ENCODE measurements at places on chromosomes 5 and 9.

DNA sequence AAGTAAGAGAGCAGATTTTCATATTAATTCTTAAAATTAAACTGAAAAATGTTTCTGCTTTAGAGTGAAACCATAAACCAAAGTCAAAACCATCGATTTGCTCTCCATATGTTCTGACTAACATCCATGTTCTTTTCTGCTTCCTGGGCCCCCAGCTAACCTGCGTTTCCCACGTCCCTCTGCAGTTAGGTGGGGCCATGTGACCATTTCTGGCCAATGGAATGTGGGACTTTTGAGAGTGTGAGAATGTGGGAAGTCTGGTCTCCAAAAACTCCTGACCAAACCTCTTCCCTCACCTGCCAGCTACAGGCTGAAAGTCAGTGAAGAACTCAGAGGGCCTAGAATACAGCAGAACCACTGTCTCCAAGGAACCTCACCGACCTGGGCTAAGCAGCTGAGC, 44.9 kb downstream of the ANKH start:
- no peak for DNase-seq

DNA sequence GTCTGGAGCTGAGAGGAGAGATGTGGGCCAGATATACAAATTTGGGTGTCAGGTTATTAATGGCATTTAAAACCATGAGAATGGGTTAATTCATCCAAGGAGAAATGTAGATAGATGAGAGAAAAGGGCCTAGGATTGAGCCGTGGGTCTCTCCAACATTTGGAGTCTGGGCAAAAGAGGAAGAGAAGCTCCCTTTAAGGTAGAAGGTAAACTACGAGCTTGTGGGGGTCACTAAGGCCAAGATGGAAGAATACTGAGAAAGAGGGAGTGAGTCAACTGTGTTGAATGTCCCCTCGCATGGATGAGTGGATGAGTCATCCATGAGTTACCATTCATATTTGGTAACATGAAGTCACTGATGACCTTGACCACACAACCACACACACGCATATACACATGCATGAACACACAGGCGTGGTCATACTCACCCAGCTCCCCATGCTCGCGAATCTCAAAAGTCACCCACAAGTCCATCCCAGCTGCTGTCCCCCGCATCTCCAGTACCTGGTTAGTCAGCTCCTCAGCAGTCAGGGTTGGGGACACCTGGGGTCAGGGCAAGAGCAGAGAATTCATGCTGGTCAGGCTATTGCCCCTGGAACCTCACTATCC, 6.8 kb upstream of the FCHSD1 start:
- peak; percentile 79 for DNase-seq

- DNase-seq, result no peak
These were observed 146.2 kb upstream of the IRX1 start for GRCh38 chr5:3449481-3449880.

GRCh38 chr9:101269591-101270283, 115.1 kb downstream of the BAAT start:
- DNase-seq, result no peak

DNA sequence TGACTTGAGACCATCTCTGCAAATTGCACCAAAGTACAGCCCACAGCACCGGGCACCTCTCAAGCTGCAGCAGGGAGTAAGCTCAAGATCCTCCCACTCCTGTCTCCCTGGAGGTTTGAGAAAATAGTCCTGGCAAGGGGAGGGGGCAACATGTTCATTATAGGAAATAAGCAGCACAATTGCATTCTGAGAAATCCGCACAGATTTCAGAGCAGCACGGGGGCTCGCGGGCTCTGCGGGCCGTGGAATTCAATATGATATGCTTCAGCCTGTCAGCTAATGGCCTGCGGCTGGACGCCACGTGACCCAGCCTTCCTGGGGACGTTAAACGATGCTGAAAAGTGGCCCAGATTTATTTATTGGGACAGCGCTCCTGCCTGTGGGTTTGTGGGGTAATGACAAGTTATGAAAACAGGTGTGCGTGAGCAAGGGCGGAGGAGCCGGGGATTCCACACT, 156.4 kb downstream of the DAB2IP start:
- no peak for DNase-seq

DNA sequence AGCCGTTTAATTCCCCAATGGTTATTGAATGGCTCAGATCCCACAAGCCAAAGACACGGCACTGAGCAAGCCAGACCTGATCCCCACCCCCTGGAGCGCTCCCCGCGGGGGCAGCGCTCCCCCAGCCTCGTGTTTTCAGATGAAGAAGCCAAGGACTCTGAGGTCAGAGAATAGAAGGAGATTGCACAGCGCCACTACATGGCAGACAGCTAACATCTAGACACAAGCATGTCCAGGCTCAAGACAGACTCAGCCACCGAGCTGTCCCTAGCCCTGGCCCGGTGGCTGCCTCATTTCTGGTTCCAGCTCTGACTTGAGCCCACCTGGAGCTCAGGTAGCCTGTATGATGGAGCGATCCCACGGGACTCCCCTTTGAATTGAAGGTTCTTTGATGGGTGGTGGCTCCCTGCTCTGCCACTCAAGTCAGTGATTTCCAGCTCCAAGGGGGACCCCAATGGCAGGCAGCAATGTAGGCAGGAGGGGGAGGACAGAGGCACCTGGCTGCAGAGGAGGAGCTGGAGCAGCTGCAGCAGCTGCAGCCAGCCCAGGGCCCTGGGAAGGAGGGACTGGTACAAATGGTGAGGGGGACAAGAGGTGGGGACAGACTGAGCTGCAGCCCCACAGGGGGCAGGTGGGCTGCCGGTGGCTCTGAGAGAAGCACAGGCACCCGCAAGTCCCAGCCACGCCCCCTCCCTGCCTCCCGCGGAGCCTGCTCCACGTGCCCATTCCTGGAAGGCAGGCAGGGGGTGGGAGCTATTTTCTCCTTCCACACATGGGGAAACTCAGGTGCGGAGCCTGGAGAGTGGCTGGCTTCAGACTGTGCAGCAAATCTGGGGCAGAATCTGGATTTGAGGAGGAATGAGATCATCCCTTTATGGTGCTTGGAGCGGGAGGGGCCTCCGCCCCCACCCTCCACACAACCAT, 40.2 kb downstream of the NTNG2 start:
- no peak for DNase-seq

GRCh38 chr9:80074439-80074838, 502.7 kb downstream of the TLE4 start:
- no peak for DNase-seq

- DNase-seq, result no peak
These were observed 26.6 kb downstream of the PALM2AKAP2 start for GRCh38 chr9:109806506-109807115.

DNA sequence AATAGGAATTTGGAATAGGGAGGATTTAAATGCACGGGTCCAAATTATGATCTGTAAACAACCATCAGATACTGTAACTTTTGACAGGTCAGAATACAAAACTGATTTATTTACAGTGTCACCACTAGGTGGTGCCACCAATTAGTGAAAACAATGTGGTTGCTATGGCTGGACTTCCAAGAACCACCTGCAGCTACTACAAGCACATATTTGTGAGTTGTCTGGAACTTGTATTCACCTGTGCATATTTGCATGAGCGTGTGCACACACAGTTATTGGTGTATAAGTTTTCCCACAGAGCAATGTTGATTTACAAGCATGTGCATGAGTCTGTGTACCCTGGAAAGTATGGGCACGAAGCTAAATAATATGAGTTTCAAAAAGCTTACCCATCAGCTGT, 3.0 kb upstream of the HRCT1 start:
- DNase-seq, result no peak

DNA sequence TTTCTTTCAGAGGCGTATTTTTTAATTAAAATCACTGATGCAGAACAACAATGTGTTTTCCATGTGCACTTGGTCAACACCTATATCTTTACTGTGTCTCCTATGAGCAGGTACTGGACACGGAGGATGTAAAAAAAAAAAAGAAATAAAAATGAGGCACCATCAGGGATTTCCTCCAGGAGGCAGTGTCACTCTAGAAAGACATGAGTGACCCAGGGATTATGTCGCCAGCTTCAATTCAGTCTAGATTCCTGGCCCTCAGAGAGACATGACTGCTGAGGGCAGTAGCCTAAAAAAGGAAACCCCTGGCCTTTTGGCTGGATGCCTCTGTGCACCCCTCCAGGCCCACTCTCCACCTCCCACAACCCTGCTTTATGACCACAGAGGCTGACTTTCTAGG, 18.3 kb upstream of the IL33 start:
- DNase-seq, result no peak

- no peak for DNase-seq
These were observed 76.4 kb downstream of the NDFIP1 start for GRCh38 chr5:142184988-142185387.

DNA sequence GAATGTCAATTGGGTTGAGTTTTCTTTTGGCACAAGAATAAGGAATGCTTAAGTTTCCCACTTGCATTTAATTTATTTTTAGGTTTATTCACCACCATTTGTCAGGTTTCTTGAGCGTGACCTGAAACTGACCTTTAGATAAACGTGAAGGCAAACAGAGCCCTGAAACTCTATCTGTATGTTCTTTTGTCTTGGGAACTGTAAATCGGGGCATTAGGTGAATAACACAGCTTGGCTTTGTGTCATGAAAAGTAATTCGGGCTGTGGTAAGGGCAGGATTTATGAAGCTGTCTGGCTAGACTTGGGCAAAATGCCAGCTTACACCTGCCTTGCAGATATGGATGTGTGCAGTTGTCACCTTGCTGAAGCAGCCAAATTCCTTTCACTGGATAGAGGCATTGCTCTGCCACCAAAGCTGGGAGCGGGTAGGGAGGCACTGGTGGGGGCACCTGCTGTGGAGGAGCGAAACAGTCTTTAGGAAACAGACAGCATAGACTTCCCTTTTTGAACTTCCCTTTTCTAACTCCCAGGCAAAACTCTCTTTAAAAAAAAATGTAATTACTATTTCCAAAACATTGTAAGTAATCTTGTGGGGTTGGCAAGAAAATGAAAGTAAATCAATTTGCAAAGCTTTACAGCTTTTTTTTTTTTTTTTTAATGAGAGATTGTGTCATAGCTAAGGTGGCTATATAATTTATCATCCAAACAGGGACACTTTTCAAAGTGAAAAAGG, 545.2 kb downstream of the CSNK1G3 start:
- no peak for DNase-seq

DNA sequence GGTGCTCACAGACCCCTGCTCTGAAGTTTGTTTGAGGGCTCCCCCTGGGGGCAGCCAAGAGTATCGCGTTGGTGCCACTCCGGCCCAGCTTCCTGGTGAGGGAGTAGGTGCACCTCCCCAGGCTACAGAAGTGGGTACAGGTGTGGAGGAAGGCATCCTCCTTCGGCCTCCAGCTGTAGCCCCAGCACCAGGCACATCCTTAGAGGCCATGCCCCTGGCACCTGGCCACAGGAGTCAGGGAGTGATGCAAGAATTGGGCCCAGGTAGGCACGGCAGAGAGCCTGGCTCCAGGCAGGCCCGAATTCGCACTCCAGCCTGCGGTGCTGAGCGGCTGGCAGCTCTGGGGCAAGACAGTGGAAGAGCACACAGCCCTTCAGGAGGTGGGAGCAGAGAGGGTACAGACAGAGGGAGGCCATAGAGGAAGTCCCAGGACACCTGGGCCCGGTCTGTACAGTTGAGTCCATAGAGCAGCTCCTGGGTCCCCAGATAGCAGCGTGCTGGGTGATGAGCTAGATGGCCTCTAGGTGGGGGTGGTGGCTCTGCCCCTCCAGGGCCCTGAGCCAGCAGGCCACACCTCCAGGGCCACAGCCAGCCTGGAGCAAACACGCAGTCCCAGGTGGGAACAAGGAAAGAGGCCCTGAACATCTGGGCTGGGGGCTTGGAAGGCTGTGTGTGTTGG, 2.4 kb downstream of the SAPCD2 start:
- DNase-seq, result no peak

DNA sequence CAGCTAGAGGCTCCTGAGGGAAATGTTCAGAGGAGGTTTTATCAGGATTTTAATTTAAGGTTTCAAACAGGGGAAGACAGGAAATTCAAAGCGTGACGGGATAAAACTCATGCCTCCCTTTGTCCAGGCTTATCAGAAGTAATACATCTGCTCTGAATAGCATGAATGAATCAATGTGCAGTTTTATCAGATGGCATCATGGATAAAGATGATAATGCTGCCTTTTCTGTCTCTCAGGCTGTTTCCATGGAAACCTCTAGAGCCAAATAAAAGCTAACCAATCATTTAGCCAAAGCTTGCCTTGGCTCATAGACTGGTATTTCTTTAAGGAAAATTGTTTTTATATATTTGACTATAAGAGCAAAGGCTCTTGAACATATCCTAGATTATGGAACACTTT, 16.4 kb downstream of the MFAP3 start:
- DNase-seq, result no peak

- no peak for DNase-seq
These were observed 144.3 kb upstream of the NREP start for GRCh38 chr5:111901296-111901695.

DNA sequence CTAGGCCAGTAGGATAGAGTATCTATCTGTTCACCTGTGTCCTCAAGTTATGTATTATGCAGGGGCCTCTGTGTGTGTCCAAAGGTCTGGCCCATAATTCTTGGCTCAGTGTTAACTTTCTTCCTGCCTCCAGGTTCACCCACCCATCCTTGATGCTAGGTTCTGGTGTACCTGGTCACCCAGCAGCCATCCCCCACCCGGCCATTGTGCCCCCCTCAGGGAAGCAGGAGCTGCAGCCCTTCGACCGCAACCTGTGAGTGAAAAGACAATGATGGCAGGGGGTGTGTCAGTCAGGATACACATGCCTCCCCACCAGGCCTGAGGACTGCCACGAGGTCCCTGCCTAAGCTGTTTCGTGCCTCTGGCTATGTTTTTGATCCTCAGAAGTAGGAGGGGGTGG, 27.6 kb downstream of the TCF7 start:
- no peak for DNase-seq

DNA sequence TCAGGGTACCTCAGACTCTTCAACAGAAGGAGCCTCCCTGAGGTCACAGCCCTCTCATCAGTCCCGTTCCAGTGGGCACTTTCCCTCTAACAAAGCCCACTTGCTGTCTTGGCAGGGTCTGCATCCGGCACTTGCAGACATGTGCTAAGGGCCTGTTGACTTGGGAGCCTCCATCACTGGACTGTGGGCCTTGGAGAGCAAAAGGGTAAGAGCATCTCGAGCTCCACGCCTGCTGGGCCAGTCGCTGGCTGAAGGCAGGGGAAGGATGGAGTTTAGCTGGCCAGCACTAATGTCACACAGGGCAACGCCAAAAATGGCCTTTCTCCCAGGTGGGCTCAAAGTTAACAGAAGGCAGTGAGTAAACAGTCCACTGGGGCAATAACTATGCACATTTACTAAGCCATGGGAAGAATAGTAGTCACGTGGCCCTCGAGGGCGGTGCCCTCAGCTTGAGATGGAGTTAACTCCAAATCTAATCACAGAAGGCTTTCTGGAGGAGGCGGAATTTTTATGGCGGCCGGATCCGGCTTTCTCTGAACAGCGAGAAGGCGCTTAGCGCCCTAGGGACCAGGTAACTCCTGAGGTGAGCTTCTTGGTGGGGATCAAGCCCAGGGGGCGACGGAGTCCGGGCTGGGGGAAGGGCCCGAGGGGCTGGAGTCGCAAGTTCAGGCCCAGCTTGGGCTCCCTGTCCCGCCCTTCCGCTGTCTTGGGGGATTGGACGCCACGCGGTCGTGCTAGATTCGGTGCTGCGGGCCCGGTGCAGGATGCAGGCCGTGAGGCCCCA, 2.0 kb upstream of the NSD1 start:
- DNase-seq, result no peak

GRCh38 chr5:96388176-96388575, 44.9 kb downstream of the PCSK1 start:
- DNase-seq, result peak; percentile 7
